ENCODE measurements at places on chromosomes 6 and 20. TPM values are rescaled to one million over a fixed set of nuclear protein-coding genes. Genes with fewer than 3 reads are reported as not detected.

DNA sequence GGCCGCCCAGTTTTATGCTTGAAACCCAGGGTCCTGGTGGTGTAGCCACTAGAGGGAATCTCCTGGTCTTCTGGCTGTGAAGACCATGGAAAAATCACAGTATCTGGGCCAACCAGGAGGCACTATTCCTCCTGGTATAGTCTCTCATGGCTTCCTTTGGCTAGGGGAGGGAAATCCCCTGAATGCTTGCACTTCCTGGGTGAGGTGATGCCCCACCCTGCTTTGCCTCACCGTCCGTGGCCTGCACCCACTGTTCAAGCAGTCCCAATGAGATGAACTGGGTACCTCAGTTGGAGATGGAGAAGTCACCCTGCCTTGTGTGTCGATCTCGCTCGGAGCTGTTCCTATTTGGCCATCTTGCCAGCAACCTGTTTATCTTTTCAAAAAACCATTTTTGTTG lies 10.1 kb upstream of the ZNF337 start:
- peaks cover 9% of the 10 kb centered on the region for H3K36me3 ChIP-seq
- no peaks in the 10 kb centered on the region for H3K27me3 ChIP-seq
- peak overlapping the region; percentile 20 for H3K4me3 ChIP-seq
- DNase-seq, result peak; percentile 48

DNA sequence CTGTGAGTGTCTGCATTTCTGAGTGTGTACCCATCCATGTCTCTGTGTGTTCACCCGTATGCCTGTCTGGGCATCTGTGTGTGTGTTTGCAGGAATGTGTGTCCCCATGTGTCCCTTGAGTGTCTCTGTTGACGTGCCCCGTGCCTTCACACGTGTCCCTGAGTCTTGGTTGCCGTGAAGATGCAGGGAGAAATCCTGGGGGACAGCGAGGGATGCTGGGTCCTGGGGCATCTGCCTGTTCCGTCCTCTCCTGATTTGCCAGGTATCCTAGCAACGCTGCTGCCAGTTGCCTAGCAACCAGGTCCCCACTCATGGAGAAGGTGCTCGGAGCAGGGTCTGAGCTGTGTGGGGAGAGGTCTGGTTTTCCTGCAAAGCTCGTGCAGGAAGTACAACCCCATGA lies 6.0 kb upstream of the LKAAEAR1 start:
- H3K36me3 ChIP-seq, result no peaks in the 10 kb centered on the region
- DNase-seq, result no peak
- H3K4me3 ChIP-seq, result no peak overlapping the region
- no peaks in the 10 kb centered on the region for H3K27me3 ChIP-seq
- no peaks in the 10 kb centered on the region for H3K4me1 ChIP-seq
- no peak overlapping the region for H3K27ac ChIP-seq

SIRPD gene
- not detected for total RNA-seq

- H3K4me1 ChIP-seq, result no peaks in the 10 kb centered on the region
- no peak for DNase-seq
- no peaks in the 10 kb centered on the region for H3K36me3 ChIP-seq
- no peaks in the 10 kb centered on the region for H3K27me3 ChIP-seq
These were observed 171.7 kb upstream of the LAMP5 start for GRCh38 chr20:9342651-9343050.

DNA sequence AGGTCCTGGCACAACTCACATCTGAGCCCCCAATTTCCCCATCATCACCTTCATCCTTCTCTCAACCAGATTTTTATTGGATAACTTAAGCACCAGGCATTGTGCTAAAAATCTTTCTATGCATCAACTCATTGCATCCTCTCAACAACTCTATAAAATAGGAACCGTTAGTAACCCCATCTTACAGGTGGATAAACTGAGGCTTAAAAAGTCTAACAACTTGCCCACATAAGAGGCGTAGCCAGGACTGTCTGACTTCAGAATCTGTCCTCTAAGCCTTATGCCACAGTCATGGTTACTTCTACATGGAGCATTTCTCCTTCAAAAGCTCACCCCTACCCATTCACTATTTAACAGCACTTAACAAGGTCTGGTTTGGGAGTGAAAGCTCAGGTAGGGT lies 51.1 kb downstream of the PPP1R16B start:
- no peaks in the 10 kb centered on the region for H3K27me3 ChIP-seq
- H3K27ac ChIP-seq, result peak overlapping the region; percentile 64
- peaks cover 79% of the 10 kb centered on the region for H3K4me1 ChIP-seq
- DNase-seq, result no peak
- no peak overlapping the region for H3K4me3 ChIP-seq

TREM1 gene
- 0.86 TPM for total RNA-seq

DNA sequence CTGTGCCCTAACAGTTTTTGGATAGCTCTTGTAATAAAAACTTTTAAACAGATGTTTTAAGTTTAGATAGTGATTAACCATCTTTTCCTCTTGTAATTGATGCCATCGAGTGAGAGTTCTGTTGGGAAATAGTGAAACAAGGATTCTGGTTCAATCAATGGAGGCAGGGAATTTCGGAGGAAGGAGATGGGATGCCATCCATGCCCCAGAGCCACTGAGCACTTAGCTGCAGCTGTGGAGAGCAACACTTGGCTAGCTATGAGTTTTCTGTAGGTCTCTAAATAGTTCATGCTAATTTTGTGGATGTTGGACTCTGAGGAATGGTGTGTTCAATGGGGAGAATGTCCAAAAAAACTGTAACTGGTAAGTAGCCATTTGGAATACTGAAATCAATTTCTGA lies 16.7 kb downstream of the CBFA2T2 start:
- no peak overlapping the region for H3K27ac ChIP-seq
- peaks cover 8% of the 10 kb centered on the region for H3K36me3 ChIP-seq
- peaks cover 10% of the 10 kb centered on the region for H3K4me1 ChIP-seq
- no peaks in the 10 kb centered on the region for H3K27me3 ChIP-seq
- no peak for DNase-seq

WFDC12 gene
- not detected for total RNA-seq

DNA sequence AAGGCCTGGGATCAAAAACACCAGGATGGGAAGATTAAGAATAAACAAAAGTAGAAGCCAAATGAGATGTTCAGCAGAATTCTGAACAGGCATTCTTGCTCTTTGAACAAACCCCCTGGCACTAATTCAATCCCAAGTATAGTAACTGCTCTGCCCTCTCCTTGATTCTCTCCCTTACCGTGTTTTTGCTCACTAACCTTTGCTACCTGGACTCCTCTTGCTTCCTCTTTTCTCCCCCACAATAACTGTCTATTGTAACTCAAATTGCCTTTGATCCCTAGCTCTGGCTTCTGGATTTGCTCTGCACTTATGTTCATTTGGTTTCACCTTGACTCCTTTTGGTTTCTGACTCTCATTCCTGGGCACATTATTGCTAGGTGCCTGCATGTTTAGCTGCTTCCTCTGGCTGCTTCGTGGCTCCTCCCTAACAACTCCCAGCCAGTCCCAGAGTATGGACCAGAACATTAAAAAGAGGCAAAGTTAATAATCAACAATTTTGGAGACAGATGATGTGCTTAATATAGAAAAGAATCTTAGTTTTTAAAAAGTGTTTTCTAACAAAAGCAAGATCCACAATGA lies 65.4 kb upstream of the PHIP start:
- no peaks in the 10 kb centered on the region for H3K36me3 ChIP-seq
- no peaks in the 10 kb centered on the region for H3K4me1 ChIP-seq
- peaks cover 2% of the 10 kb centered on the region for H3K27me3 ChIP-seq
- no peak for DNase-seq
- H3K4me3 ChIP-seq, result no peak overlapping the region

LBP gene
- total RNA-seq, result not detected

FRK gene
- total RNA-seq, result 0.05 TPM

DNA sequence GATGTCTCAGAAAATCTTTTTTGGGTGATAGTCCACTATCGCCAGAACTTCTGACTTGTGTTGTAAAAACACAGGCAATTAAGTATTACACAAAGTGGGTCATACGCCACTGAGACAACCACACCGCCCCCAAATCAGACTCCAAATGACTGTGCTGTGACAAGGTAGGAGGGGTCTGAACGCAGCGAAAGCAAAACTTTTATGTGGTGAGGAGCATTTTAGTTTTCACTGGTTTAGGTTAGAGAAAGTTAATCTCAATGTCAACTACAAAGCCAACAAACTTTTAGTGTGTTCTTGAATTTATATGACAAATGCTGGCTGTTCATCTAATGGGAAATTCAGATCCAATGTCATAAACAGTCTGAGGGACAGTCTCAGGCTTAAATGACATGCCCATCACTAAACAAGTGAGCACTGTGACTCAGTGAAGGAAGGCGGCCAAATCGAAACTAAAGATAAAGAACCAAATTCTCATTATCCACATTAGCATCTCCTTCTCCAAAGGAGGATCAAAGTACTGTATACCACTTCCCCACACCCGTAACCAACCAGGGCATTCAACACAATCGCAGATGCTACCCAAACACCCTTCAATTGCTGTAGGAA lies 186.7 kb downstream of the GJA10 start:
- H3K4me1 ChIP-seq, result peaks cover 83% of the 10 kb centered on the region
- no peaks in the 10 kb centered on the region for H3K27me3 ChIP-seq
- DNase-seq, result peak; percentile 92
- H3K4me3 ChIP-seq, result peak overlapping the region; percentile 93
- peak overlapping the region; percentile 99 for H3K27ac ChIP-seq

SIRPB1 gene
- total RNA-seq, result 2.1 TPM

DNA sequence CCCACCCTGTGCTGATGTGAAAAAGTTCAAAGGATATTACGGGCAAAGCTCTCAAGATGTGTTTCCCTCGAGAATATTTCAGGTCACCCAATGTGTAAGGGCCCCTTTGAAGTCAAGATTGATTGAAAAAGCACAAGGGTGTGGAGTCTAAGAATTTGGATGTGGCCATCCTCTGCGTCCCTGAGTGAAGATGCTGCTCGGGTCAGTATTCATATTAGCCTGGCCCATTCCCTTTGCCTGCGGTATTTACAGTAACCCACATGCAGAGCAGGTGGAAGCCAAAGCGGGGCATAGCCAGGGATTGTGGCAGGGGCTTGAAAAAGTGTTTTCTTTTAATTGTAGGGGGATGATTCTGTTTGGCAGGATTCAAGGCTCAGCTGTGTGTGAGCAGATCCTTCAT lies 211.0 kb downstream of the TSHZ2 start:
- H3K27ac ChIP-seq, result no peak overlapping the region
- no peak for DNase-seq
- peaks cover 9% of the 10 kb centered on the region for H3K36me3 ChIP-seq

ISM1 gene
- total RNA-seq, result 0.48 TPM

DNA sequence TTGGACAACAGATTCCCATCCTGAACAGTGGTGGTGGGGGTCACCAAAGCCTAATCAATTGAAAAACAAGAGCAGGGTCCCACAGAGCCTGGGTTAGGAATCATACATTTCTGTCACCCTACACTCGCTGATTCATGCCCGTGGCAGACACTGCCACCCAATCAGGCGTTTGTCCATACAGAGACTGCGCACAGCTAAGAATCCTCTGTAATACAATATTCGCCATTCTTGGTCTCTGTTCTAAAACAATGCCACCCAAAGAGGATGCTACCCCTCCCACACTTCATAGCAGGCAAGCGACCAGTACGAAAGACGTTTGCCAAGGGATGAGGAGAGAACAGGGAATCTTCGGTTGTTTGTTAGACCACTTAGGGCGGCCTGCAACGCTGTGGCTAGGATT lies 28.1 kb upstream of the SLC22A23 start:
- no peak overlapping the region for H3K4me3 ChIP-seq
- no peaks in the 10 kb centered on the region for H3K4me1 ChIP-seq
- no peaks in the 10 kb centered on the region for H3K36me3 ChIP-seq
- peaks cover 22% of the 10 kb centered on the region for H3K27me3 ChIP-seq
- no peak for DNase-seq

DNA sequence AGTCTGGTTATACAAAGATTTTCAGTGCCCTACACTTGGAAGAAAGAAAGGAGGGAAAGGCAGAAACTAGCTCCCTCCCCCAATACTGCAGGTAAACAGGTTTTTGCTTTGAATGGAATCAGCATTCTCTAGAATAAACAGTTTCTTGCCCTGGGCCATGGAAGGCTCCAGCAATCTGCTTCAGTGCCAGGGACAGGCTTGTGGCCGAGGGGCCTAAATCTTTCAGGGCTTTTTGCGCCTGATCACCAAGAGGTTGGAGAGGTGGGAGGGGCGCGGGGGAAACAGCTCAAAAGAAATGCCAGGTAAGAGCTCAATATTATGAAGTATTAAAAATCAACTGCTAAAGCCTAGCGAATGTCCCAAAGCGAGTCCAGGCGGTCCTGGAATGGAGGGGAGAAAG lies 23.8 kb downstream of the TFAP2B start:
- H3K27me3 ChIP-seq, result peaks cover 76% of the 10 kb centered on the region
- H3K4me1 ChIP-seq, result no peaks in the 10 kb centered on the region
- H3K36me3 ChIP-seq, result no peaks in the 10 kb centered on the region
- no peak for DNase-seq
- no peak overlapping the region for H3K27ac ChIP-seq
- no peak overlapping the region for H3K4me3 ChIP-seq

ARG1 gene
- not detected for total RNA-seq

DNA sequence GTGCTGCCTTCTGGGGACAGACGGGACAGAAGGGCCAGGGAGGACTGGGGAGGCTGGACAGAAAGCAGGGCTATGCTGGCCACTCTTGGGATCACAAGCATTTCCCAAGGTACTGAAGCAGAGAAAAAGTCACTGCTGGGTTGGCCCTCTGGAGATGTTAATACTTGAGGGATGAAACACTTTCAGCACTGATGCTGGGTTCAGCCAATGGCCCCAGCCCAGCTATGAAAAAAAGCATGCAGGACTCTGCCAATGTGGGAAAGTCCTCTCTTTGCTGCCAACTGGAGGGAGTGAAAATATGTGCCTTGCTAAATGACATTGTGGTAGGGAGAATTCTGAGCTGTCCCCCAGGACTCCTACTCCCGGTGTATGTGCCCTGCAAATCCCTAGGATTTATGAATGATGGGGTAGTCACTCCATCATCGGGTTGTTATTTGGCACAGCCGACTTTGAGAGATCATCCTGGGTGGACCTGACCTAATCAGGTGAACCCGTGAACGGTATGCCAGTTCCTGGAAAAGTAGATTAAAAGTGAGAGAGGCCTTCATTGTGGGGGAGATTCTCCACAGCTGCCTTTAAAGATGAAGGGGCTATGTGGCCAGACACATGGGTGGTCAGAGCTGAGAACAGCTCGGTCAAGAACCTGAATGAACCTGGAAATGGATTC lies 119.9 kb upstream of the TRAF3IP2 start:
- H3K4me1 ChIP-seq, result peaks cover 90% of the 10 kb centered on the region
- peaks cover 64% of the 10 kb centered on the region for H3K36me3 ChIP-seq
- peak overlapping the region; percentile 80 for H3K27ac ChIP-seq
- no peak for DNase-seq

DNA sequence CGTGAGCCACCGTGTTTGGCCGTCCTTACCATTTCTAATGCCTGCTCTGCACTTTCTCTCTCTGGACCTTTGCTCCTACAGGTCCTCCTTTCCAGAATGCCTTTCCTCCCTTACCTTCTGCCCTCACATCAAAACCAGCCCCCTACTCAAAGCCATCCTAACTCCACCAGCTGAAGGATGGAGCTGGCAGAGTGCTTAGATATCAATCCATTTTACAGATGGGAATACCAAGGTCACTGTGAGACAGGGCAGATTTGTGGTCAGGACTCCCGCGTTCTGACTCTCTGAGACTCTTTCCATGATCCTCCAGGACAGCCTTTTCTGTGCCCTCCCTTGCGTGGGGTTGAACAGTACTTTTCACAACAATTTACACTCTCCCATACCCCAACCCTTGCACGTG lies 41.7 kb upstream of the SCRT2 start:
- no peaks in the 10 kb centered on the region for H3K36me3 ChIP-seq
- no peak overlapping the region for H3K4me3 ChIP-seq
- H3K27me3 ChIP-seq, result peaks cover 18% of the 10 kb centered on the region
- H3K27ac ChIP-seq, result no peak overlapping the region
- H3K4me1 ChIP-seq, result no peaks in the 10 kb centered on the region
- no peak for DNase-seq
